ENCODE measurements at places on chromosomes 4 and X.

GRCh38 chr4:13627178-13627605 lies 333 bp downstream of the BOD1L1 start:
- DNase-seq = no peak

DNA sequence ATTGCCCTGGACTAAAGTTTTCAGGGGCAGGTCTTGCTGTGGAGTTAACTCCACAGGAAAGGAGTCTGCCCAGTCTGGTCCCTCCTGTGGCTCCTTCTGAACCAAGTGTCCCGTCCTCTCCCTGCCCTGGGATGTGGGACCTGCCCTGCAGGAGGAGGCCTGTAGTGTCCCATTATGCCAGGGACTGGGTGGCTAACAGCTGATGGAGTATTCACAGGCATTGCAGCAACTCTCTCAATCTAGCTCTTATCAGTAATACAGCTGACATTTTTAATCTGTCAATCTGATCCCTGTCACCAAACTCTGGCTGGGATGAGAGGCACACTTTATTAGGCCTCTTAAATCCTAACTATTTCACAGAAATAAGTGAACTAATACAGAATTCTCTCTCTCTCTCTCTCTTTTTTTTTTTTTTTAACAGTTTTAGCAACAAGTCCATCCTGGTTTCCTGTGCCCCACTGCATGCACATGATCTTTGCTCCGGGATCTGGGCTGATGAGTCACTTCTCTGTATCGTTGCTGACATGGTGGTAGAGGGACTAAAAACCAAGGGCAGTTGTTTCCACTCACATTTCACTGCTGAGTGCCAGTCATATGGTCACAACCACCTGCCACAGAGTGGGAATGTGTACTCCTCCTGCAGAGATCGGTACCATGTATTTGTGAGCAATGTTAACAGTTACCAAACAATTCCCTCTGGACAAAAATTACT lies 39.1 kb downstream of the HAND2 start:
- no peak for DNase-seq

GRCh38 chr4:157128395-157128794 lies 52.4 kb downstream of the GLRB start:
- DNase-seq = no peak

GRCh38 chr4:97978791-97979488 lies 164.3 kb downstream of the STPG2 start:
- no peak for DNase-seq

GRCh38 chr4:137700751-137701150 lies 168.5 kb upstream of the PCDH18 start:
- DNase-seq = no peak

- DNase-seq = no peak
Measured at GRCh38 chr4:54234497-54235205, 5.6 kb downstream of the PDGFRA start.

DNA sequence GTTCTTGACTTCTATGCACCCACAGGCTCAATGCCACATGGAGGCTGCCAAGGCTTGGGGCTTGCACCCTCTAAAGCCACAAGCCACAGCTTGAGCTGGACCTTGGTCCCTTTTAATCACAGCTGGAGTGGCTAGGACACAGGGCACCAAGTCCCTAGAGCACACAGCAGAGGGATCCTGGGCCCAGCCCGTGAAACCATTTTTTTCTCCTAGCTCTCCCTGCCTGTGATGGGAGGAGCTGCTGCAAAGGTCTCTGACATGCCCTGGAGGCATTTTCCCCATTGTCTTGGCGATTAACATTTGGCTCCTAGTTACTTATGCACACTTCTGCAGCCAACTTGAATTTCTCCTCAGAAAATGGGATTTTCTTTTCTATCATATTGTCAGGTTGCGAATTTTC lies 410.9 kb downstream of the GRID2 start:
- no peak for DNase-seq

- no peak for DNase-seq
Measured at GRCh38 chrX:11380187-11380844, 87.1 kb downstream of the AMELX start.

DNA sequence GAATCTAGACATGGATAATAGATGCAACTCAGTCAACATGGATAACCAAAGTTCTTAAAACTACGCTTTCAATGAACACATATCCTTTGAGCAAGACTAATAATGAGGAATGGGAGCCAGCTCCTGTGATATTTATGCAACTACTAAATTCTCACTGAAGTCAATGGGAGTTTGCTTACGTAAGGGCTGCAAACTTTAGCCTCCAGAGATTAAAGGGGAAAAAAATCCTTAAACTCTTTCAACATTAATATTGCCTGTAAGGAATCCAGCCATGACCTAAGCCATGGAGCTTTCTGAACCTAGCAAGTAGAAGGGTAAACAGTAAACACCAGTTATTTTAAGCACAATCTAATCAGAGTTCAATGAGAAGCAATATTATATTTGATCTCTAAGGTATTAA lies 125.2 kb upstream of the PITX2 start:
- DNase-seq = no peak

GRCh38 chr4:39384563-39384962 lies 18.4 kb upstream of the RFC1 start:
- no peak for DNase-seq

GRCh38 chr4:38765382-38765781 lies 17.4 kb downstream of the TLR10 start:
- no peak for DNase-seq

DNA sequence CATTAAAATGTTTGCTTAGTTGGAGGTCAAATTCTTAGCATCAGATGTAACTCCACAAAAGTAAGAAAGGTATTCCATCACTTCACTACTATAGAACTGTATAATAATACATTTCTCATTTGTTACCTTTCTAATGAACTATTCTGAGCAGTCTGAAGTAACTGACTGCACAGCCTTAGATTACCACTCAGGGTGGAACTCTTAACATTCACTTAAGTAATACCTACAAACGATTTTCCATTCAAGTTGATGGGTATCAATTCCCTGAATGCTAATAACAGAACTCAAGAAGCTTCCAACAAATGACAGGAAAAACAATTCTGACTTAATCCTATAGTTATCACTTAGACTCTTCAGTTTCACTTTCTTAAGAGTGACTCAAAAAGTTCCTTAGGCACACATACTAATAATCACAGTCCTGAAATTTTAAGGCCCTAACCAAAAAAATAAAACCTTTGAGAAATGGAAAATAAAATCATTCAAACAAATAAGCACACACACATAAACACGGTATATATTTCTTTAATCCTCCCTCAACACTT lies 20.9 kb downstream of the HNRNPD start:
- DNase-seq = no peak

DNA sequence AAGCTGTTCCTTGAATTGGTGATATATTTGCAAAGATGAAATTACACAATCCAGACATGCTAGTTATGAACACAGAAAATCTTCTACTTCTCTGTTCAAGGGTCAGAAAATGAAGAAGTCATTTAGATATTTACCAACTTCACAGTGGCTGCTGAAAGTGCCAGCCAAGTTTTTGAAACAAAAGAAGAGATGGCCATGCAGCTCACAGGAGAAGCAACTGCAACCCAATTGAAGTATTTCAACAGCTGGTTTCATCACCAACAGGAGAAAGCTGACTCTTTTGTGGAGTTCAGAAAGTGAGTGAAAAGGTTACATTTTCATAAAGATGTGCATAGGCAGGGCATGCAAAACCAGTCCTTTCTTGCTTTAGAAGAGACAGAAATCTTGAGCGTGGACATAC lies 70.1 kb upstream of the LSM6 start:
- no peak for DNase-seq

DNA sequence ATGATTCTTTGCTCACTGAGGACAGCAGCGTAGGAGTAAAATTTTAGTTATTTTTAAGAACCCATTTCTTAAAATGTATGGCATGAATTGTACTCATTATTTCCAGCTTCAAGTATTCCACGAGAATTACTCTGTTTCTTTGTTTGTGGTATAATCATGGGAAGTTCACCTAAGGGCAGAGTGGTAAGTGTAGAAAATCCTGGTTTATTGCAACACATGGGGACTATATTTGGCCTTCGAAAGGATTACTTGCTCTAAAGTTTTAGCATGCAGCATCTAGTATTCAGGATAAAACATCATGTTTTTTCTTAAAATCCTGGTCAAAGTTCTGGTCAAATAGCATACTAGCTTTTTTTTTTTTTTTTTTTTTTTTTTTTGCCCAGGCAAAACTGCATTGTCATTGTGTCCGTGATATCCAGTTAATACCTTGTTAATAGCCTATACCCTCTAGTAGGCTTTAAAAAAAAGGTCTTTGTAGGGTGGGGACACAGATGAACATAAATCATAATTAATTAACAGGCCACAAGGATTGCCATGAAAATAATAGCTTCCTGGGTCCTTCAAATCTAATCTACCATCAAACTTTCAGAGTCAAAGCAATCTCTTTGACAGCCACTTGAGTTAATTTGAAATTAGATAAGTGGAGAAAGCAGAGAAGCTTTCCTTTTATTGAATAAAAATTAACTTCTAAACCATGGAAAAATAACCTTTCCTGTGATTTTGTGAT lies 44.6 kb upstream of the VEGFC start:
- no peak for DNase-seq

DNA sequence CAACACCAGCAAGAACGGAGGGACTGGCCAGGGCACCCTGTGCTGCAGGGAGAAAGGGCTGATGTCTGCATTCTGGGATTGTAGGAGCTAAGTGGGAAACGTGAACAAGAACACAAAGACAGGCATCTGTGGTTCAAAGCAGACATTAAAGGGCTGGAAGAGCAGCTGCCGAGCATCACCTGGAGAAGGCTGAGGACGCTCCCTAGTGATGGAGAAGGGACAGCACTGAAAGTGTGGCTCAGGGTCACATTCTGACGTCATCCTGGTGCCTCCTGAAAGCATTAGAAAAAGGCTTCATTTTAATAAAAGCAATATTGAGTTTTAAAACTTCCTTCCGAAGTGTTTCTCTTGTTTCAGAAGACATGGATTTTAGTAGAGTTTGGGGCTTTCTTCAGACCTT lies 62.3 kb downstream of the CLDN22 start:
- no peak for DNase-seq

DNA sequence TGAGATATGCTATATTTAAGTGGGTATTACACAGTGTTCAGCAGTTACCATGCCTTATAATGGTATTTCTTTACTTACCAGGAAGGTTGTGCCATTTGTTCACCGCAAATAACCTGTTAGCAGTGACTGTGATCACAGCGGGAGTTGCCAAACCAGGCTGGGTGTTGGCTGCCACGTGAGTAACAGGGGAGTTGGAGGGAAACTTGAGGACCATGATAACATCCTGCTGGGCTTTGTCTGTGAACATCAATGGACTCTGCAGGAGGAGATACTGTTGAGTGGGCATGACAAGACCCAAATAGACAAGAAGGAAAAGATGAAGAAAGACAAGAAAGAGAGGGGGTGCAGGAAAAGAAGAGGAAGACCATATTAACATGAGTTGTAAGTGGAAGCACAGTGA lies 242.9 kb downstream of the DCLK2 start:
- no peak for DNase-seq

GRCh38 chr4:83370640-83370906 lies 35.9 kb upstream of the HPSE start:
- DNase-seq = no peak

DNA sequence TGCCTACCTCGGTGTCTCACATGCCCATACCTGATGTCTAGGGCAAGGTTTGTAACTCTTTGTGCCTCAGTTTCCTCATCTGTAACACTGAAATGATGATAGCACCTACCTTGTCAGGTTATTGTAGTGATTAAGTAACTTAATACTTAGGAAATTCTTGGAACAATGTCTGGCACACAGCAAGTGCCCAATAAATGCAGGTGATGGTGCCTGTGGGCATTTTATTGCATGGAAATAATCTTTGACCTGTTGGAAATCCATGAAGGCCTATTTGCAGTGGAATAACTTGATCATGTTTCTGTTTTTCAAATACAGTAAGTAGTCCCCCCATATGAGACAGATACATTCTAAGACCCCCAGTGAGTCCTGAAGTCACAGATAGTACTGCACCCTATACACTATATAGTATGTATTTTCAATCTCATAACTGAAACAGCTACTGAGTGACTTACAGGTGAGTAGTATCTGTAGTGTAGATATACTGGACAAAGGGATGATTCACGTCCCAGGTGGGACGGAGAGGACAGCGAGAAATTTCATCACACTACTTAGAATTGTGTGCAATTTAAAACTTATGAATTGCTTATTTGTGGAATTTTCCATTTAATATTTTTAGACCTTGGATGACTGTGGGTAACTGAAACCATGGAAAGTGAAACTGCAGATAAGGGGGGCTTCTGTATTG lies 42.1 kb downstream of the AFF1 start:
- DNase-seq = no peak

GRCh38 chrX:116961872-116962582 lies 499.3 kb upstream of the CT83 start:
- no peak for DNase-seq

DNA sequence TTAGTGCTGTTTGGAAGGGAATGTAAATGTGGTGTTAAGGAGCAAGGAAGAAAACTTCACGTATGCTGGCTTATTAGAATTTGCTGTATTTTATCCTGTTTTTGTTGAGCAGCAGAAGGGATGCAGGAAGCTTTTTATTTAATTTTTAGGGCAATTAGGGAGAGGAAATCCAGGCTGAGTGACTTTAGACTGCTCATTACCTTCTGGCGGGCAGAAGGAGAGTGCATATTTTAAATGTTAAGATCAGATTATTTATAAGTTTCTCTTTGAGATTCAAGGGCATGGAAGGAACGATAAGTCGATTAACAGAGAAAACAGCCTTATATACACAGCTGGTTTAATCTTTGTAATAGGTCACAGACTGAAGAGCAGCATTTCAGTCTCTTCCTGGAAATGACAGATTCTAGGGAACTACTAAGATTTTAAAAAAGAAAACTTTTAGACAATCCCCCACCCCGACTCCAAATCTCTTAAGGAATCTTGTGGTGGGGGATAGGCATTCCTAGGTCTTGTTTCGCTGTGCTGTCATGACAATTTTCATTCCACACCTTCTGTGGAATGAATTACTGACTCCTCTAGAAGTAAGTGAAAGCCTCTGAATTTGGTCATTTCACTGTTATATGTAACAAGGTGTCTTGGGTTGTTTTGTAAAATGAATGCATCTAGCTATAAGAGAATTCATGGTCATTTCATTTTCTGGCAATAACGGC lies 402.5 kb downstream of the RAPGEF2 start:
- no peak for DNase-seq

DNA sequence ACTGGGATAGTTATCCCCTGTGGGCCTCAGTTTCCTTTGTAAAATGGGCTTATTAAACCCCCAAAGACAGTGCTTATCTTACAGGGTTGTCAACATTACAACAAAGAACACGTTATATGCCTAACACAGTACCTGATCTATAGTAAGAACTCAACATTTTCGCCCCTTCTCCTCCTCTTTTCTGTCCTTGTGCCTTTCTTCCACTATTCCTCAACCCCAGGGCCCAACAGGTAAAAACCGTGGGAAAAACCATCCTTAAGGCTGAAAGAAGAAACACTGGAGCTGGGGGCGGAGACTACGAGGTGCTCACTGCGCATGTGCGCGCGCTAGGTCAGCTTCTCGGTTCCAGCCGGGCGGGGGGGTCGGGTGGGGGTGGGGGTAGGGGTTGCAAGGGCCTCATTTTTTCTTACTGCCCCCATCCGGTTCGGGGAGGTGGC lies 426 bp upstream of the XIAP start:
- no peak for DNase-seq

- no peak for DNase-seq
Measured at GRCh38 chr4:106851726-106852125, 184.4 kb downstream of the DKK2 start.

All from vagina (tissue), 2 donors.